T follicular helper cell (primary cell): ENCODE measurements at places on chromosomes 1 and 21.

- no peak for DNase-seq
Observed at GRCh38 chr1:87437663-87438295, 109.1 kb downstream of the LMO4 start.

GRCh38 chr1:109231066-109231465 lies 17.3 kb downstream of the SARS1 start:
- no peak for DNase-seq

GRCh38 chr1:117416546-117417125 lies 49.4 kb downstream of the MAN1A2 start:
- DNase-seq = no peak

DNA sequence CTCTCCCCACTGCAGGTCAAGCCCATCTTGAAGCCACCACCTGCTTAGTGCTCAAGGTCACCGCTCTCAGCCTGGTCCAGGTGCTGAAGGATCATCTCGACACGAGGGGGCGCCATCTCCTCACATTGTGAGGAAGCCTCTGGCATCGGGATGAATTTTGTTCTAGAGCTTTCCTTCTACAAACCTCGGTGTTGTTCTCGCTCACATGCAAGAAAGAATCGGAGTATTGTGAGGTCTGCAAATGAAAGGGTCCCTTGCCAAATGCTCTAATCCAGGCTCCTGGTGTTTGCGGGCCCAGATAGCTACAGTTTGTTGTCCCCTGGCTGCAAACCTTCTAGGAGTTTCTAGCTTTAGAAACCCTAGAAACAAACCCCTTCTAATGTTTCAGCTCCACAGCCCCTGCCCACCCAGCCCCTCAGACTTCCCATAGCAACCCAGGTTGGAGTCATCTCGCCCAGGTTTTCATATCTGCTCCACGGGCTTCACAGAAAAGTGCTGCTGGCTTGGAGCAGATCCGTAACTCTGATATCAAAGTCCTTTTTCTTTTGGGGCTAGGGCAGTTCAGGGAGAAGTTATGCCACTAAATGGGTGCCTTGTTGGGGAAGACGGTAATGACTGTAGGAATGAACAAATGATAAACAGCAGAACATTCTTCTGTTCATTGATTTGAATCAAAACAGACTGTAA lies 8.6 kb upstream of the ATP5PO start:
- peak; percentile 85 for DNase-seq

DNA sequence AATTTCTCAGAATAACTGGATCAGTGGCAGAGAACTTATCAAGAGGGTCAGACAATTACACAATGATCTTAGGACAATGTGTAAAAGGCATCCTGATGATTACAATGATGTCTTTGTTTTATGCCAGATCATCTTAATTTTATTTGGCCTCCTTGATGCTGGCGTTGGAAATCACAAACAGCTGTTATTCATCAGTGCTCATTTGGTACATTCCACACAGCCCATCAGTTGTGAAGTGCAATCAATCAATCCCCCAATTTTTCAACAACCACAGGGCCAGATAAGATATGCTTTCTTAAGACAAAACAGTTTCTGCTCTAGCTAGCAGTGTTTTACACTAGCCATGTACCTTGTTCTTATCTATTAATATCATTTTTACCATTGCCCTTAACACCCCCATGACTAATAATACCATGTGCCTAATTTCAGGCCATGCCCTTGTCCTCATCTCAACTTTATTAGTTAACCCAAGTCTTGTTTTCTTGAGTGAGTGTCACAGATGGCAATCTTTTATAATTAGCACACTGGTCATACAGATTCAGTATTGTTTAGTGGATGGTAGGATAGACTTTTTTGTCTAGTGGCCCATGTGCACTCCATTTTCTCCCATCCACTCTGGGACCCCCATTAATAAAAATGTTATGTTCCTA lies 40.8 kb upstream of the COL24A1 start:
- no peak for DNase-seq

- no peak for DNase-seq
Observed at GRCh38 chr1:99886841-99887240, 36.7 kb downstream of the AGL start.

- no peak for DNase-seq
Observed at GRCh38 chr1:194833111-194833510, 1646.7 kb upstream of the B3GALT2 start.

GRCh38 chr21:33848249-33848953 lies 67.2 kb downstream of the ATP5PO start:
- no peak for DNase-seq

DNA sequence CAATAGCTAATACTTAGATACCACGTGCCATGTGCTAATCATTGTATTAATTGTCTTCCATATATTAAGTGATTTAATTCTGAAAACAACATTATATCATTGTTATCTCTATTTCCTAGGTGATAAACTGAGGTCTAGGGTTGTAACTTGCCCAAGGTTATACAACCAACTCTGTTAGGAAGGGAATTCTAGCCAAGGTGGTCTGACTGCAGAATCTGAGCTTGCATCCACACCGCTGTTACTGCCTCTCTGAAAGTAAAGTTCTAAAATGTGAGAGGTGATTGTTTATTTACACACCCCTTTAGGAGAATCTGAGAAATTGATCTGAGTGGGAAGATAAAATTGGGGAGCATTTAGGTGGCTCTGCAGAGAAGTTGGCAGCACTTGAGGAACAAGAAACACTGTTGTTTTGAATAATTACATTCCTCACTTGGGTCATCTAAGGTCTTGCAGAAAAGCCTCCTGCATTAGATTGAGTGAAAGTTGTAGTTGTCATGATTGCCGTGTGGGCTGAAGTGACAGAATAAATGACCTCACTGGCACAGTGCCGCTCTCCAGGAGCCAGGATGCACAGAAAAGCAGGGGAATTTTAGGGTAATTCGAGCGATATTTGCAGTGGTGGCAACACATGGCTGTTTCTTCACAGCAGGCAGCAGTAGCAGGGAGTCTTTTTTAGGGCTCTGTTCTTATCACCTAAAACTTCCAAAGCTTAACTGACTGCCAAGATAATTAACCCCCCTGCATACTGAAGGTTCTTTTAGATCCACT lies 121.7 kb downstream of the ADGRL4 start:
- DNase-seq = no peak

GRCh38 chr1:116870300-116870699 lies 39.4 kb upstream of the PTGFRN start:
- DNase-seq = no peak

GRCh38 chr1:16294219-16295212 lies 57.5 kb upstream of the CPLANE2 start:
- DNase-seq = no peak

GRCh38 chr21:26079366-26079765 lies 91.2 kb downstream of the APP start:
- no peak for DNase-seq

- no peak for DNase-seq
Observed at GRCh38 chr1:19710825-19711611, 46.3 kb downstream of the HTR6 start.
